ENCODE measurements at places on chromosomes 4 and X.
A peak's percentile ranks its signal among the peaks of the same experiment; 100 is the strongest.

- DNase-seq: no peak
These were observed 41.0 kb downstream of the GAB1 start for GRCh38 chr4:143377611-143378099.

GRCh38 chr4:31349907-31350306 lies 629.7 kb downstream of the PCDH7 start:
- no peak for DNase-seq

DNA sequence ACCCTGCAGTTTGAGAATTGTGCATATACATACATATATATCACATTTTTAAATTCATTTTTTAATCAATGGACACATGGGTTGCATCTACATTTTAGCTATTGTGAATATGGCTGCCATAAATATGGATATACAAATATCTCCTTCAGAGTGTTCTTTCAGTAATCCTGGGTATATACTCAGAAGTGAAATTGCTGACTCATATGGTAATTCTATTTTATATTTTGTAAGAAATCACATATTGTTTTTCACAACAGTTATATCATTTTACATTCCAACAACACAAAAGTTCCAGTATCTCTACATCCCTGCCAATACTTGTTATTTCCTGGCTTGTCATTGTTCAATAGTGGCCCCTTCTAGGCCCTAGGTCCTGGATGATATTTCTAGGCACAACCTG lies 20.6 kb upstream of the HSFX4 start:
- DNase-seq: no peak

- DNase-seq: peak; percentile 63
These were observed 29.5 kb downstream of the DMP1 start for GRCh38 chr4:87679449-87680169.

DNA sequence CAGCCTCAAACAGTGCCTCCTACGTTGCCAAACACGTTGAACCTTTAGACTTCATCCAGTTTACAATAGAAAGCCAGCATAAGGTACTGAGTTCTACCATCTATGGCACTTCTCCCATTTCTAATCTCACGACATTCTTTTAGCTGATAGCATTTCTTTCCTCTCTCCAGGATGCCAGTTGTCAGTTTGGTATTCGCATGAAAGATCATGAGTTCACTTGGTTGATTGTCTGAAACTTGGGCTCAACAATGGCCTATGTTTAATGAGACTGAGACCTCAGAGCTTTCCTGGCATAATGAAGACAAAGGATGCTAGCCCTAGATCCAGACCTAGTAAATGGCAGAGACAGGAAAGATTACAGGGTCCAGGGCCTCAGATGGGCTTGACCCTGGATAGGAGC lies 69.2 kb upstream of the SPRY1 start:
- DNase-seq: no peak

DNA sequence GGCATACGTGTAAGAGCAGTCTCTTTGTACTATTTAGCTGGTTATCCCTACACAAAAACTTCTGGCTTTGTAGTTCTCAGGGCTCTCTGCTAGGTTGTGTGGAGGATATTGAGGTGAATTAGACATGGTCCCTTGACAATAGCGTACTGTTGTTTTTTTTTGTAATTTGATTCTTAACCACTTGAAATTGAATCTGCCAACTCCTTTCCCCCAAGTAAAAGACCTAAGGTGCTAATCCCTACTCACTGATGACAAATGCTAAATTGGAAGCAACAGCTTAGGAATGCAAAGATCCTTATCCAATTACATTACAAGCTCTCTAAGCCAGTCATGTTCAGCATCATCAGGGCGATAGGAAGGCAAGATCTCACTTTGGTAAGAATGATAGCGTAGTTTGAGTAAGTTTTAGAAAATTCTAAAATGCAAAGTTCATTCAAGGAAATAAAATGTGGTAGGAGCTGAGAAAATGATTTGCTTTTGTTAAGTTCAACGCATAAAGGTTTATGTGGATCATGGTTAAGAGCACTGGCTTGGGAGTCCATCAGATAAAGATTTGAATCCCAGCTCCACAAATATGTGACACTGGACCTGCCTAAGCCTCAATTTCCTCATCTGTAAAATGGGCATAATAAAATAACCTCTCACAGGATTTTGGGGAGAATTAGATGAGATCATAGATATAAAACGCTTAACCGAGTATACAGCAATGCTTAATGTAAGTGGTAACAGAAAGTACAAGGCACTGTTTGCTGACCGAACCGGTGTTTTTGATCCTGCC lies 39.3 kb downstream of the DOCK11 start:
- peak; percentile 78 for DNase-seq

DNA sequence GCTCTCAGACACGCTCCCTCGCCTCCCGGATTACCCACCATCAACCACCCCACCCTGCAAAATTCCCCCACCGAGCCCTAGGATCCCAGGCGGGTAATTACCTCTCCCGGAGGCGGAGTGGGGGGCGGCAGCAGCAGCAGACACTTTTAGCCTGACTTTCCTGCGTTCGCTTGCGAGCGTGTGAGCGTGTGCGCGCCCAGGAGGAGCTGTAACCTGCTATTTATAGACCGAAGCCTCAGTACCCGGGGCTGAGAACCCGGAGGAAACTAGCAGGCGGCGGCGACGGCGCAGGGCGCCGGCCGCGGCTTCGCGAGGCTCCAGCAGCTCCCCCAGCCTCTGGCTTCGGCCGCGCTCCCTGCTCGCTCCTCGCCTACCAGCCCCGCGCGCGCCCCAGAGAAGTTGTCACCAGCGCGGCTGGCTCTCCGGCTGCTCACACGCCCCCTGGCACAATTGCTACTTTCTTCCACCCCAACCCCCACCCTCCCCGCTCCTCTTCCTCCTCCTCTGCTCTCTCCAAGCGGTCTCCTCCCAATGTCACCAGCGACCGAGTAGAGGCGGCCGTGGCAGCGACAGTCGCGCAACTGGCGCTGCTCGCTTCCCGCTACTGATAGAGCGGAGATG lies at the start of gene INPP4B:
Gene INPP4B (minus strand): TSS at position 194 of the 621 bp plus-strand sequence.
- DNase-seq: peak; percentile 72

- peak; percentile 66 for DNase-seq
These were observed 271.2 kb upstream of the TENM3 start for GRCh38 chr4:181971973-181972372.

DNA sequence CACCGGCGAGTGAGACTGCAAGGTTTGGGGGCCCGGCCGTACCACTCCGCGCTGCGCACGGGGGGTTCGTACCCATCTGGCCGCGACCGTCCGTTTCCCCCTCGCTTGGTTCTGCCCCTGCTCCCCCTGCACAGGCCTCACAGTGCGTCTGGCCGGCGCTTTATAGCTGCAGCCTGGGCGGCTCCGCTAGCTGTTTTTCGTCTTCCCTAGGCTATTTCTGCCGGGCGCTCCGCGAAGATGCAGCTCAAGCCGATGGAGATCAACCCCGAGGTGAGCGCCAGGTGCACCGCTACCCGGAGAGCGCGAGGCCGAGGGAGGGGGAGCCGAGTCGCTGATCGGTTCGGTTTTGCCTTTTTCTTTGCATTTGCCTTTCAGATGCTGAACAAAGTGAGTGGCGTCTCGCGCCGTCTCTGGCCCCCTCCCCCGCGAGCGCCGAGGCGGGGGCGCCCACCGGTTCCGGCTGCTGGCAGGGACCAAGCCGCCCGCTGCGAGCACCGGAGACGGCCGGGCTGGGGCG lies at the start of gene UCHL1:
Gene UCHL1 (plus strand): TSS at position 189 of the 517 bp plus-strand sequence. CDS start 49 bp downstream, at position 238.
- DNase-seq: peak; percentile 95

DNA sequence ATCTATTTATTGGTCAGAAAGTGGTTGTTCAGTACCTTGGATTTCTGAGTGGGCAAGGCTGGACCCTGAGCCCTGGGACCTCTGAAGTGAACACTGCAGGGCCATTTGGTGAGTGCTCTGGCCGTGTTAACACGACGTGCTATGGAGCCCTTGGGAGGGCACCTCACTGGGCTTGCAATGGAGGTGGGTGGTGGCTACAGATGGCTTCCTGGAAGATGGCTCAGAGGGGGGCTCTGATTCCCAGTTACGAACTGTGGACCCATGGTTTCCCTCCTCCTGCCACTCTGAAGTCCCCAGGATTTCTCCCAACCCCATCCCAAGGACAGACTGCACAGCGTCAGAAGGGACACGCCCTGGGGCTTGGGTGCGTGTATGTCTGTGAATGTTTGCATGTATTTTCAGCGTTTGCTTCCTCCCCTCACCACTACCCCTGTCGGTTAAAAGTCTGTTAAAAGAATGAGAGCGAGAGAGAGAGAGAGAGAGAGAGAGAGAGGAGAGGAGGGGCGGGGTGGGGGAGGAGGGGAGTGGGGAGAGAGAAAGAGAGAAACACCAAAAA lies 3.7 kb upstream of the RHOH start:
- DNase-seq: no peak

DNA sequence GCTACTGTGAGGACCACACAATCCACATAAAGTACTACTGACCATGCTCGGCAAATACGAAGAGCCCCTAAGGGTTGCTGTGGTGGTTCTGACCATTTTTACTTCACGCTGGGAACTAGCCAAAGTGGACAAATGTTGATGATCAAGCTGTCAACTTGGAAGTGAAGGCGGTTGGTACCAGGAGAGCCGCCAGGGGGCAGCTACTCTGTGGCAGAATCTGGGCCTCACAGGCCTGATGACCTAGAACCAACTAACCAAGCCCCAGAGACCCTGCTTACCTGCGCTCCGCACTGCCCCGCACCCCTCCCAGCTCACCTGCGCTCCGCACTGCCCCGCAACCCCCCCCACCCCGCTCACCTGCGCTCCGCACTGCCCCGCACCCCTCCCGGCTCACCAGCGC lies 5.6 kb downstream of the GAK start:
- DNase-seq: no peak

GRCh38 chrX:106450405-106450804 lies 161.4 kb upstream of the RADX start:
- no peak for DNase-seq

GRCh38 chr4:112818594-112818965 lies 181.6 kb downstream of the LARP7 start:
- DNase-seq: no peak

- DNase-seq: no peak
These were observed 5.4 kb upstream of the SORBS2 start for GRCh38 chr4:185817403-185817818.

DNA sequence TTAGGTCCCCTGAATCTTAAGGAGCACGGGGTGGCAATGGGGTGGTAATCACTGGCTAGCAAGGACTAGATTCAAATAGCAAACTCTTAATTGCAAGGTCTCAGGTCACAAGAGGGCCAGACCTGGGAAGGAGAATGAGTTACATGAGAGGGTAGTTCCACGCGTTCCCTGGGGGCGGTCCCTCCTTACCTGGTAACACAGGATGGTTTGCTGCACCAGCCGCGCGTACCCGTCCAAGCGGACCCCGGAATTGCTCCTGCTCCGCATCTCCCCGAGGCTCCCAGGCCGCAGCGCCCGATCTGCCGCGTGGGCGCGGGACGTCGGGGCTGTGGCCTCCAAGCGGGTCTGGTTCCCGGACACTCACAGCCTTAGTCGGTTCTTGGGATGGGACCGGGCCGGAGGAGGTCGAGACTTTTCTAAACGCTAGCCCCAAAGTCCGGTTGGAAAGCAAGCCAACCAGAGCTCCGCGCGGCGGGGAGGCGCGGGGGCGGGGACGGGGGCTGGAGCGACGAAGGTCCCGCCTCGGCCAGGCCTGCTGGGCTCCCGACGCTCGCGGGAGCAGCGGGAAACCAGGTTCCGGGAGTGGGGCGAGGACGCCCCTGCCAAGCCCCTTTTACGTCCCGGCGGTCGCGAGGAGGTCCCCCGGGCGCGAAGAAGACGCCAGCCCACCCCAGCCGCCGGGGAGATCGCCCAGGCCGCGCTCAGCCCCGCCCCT lies at the start of gene PHKA2:
Gene PHKA2 (minus strand): TSS at position 449 of the 715 bp plus-strand sequence. CDS start 182 bp downstream, at position 267.
- DNase-seq: peak; percentile 66

GRCh38 chr4:114997576-114998247 lies 115.7 kb downstream of the NDST4 start:
- DNase-seq: peak; percentile 27

GRCh38 chr4:128241425-128241913 lies 46.1 kb downstream of the PGRMC2 start:
- DNase-seq: peak; percentile 97

GRCh38 chr4:28675582-28675981 lies 1814.9 kb downstream of the STIM2 start:
- peak; percentile 2 for DNase-seq

DNA sequence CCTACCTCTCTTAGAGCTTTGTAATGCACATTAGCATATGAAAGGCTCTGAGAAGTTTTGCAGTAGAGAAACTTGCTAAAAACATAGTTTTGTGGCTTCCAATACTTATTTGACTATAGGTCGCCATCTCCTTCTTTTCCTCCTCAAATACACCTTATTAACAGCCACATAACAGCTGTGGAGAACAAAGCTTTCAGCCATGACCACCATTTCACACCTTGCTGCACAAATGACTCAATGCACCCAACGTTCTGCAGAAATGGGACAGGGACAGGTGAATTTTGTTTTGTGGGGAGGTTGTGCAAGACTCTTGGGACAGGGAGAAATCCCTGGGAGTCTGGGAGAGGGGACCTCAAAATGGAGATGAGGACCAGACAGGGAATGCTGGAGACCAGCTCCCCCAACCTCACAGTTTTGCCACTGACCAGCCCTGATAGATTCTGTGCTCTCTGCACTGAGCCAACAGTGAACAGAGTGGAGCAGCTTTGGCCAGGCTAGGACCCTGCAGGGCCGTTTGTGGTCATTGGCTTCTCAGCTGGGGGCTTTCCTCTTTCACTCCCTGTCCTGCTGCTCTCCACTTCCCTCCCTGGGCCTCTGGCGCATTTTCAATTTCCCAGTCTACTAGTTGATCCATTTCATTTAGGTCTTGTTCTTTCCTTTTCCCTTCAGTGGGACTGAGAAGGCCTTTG lies 16.6 kb downstream of the FRMPD3 start:
- no peak for DNase-seq

- peak; percentile 15 for DNase-seq
These were observed 267.0 kb downstream of the FRMPD4 start for GRCh38 chrX:12405306-12405705.

DNA sequence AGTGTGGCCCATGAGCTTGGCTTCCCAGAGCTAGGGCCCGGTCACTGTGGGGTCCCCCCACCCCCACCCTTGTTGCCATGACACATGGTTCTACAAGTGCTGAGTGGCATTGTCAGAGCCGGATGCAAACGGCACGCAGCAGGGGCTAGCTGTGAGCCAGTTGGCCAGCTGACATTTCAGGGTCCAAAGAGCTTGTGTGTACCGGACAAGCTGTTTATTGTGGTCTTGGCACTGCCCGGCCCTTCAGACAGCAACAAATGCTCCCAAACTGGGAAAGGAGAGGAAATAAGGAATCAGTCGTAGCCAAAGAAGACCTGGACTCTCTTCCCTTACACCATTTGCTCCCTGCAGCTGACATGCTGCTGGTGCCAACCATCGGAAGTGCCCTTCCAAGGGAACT lies 36.8 kb downstream of the TSC22D3 start:
- DNase-seq: no peak

- no peak for DNase-seq
These were observed 82.5 kb downstream of the PJA1 start for GRCh38 chrX:69082753-69083150.

DNA sequence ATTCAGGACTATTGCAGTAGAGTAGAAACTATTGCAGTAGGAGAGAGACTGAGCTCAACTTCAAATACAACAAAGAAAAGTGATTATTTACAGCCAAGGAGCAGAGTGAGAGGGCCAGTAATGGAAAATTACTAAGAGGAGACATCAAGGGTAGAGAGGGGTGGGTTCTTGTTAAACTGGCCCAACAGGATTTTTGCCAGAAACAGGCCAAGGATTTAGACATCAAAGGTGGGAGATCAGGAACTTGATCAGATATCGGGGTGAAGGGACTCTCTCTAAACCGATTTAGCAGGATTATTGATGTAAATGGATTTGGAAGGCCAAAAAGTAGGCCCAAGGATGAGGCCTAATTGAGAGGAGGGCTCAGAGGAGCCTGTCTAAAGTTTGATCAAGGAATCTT lies 64.8 kb downstream of the IRS4 start:
- no peak for DNase-seq

- DNase-seq: peak; percentile 72
These were observed 181.8 kb downstream of the PTTG2 start for GRCh38 chr4:38141808-38142500.

Measured in fibroblast of skin of right biceps (primary cell).